ENCODE measurements at places on chromosomes 12 and 14.

DNA sequence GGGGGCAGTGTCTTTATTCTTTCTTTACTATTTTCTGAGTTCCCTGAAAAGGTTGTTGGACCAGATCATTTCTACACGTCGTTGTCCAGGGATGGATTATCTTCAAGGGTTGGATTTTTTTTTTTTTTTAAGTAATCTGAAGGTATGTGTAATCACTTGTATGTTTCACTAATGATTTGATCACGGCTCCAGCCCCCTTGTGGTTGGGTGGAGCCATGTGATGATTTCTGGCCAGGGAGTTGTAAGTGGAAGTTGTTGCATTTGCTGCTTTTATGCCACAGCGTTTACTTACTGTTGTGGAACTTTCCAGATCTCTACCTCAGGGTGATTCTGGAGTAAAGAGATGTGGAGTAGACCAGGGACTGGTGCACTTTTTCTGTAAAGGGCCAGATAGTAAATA lies 390.3 kb downstream of the AACS start:
- DNase-seq = no peak

GRCh38 chr14:64726585-64726890 lies 22.3 kb downstream of the PLEKHG3 start:
- DNase-seq = peak; percentile 41

DNA sequence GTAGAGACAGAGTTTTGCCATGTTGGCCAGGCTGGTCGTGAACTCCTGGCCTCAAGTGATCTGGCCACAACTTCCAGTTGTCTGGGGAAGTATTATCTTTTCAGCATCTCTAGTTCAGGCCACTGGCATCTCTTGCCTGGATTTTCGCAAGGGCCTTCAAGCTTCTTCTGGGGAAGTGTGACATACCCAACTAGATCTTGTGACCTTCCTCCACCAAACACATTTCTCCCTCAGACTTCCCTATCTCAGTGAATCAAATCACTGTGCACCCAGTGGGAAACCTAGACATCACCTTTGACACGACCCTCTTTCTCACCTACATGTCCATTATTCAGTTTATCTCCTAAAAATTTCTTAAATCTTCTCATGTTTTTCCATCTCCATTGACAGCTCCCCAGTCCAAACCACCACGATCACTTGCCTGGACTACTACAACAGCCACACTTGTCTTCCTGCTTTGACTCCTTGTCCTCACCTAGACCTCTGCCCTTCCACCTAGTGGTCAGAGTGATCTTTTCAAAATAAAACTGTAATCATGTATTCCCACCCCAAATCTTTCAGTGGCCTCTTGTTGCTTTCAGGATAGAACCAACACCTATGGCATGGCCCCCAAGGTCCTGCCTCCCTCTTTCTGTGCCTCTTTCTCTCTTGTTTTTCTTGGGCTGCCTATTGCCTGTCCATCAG lies 3.3 kb downstream of the EEF1AKMT3 start:
- DNase-seq = no peak

- peak; percentile 86 for DNase-seq
Observed at GRCh38 chr14:36512585-36513003, 7.4 kb downstream of the NKX2-1 start.

GRCh38 chr14:30906752-30907658 lies 32.6 kb downstream of the COCH start:
- peak; percentile 30 for DNase-seq

GRCh38 chr12:123062681-123063486 lies 82.4 kb downstream of the ARL6IP4 start:
- no peak for DNase-seq

All from NCI-H1417 (cell line).